Right ventricle myocardium superior (tissue), 1 donor: ENCODE measurements at places on chromosomes 3 and 15. TPM values are rescaled to one million over a fixed set of nuclear protein-coding genes. Genes with fewer than 3 reads are reported as not detected.

DNA sequence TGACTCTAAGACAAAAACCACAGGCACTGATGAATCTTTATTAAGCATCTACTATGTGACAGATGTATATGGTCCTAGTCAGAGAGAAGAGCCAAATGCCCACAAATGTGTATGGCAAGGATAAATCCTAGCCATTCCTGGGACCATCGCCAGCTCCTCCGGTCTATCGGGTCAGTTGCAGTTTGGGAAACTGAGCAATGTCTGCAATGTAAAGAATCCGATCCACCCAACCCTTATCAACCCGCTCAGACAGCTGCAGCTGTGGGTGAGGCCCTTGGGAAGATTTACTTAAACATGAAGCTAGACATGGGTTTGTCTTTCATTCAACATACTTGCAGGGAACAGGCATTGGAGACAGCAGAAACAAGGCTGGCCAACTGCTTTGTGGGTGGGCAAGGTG lies 40.5 kb upstream of the CDV3 start:
- DNase-seq, result no peak

DNA sequence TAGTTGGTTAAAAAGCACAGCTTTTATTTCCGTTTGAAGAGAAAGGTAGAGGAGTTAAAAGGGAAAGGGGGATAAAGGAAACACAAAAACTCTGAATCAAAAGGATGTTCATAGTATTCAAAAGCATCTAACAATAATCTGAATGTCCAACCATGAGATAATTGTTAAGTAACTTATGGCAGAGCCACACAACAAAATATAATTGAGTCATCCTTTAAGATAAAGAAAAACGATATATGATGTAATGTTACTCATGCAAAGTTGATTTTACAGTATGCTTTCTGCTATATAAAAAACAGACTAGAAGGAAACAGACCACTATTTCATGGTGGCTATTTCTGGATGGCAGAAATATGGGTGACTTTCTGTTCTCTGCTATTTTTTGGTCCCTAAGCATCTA lies 3.9 kb downstream of the XPC start:
- DNase-seq, result no peak

FBXW12 gene
- total RNA-seq, result not detected

DNA sequence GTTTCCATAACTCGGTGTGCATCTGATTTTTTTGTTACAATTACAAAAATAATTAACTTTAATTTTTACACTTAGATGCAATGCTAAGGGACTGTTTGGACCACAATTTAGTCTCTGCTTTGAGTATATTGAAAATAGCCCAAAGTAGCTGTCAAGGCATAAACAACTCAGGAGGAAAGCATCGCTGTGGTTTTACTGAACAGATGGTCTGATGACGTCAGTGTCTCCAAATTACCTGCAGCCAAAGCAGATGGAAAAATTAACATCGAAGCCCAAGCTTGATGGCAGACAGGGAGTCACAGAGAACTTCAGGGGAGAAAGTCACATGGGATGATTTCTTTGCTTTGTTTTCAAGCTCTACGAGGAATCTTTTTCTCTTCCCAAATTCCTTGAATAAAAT lies 83.1 kb upstream of the PLCL2 start:
- no peak for DNase-seq

GRCh38 chr15:95598251-95598855 lies 732.1 kb upstream of the NR2F2 start:
- DNase-seq, result no peak

TMC3 gene
- not detected for total RNA-seq

DNA sequence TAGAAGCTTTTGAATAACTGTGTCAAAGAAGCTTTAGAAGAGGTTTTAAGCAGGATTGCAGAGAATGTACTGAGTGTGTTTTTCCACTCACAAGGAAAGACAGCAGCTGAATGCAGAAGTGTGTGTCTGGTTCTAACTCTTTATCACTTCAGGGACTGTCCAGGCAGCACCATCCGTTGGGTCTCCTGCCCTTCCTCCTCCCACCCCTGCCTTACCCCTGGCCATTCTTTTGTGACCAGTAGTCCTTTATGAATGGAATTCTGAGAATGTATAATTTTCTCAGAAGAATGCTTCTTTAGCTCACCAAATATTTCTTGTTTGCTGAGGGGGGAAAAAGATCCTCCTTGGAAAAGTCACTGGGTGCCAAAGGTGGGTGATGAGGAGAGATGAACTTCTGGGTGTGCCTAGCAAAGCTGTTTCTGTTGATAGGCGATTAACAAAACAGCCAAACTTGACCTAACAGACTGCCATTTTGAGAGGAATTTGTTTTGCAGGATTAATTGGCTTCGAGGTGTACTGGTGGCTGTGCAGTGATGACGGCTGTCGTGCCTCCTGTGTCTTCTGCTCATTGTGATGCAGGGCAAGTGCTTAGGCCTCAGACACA lies 70.9 kb downstream of the IGF1R start:
- no peak for DNase-seq

P2RY1 gene
- 9.5 TPM for total RNA-seq

- DNase-seq, result no peak
These were observed 30.1 kb upstream of the TBC1D23 start for GRCh38 chr3:100230710-100231109.

GRCh38 chr3:38121451-38121831 lies 15.5 kb downstream of the ACAA1 start:
- DNase-seq, result peak; percentile 49

MUC4 gene
- not detected for total RNA-seq

RPUSD2 gene
- 10.1 TPM for total RNA-seq

DNA sequence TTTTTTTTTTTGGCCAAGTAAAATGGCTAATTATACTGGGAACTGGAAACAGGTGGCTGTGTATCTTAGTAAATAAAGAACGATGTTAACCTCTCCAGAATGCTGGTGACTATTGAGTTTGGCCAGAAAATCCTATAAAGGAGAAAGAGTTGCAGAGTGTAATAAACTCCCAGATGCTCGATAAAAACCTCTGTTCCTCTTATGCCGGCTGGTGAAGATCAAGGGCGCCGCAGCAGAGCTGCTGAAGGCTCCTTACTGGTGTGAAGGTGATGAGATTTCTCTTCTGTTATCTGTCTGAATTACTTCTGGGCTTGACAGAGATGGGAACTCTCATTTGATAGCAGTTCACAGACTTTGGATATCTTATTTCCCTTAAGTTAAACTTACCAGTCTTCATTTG lies 104.6 kb downstream of the PTPRG start:
- no peak for DNase-seq

DNA sequence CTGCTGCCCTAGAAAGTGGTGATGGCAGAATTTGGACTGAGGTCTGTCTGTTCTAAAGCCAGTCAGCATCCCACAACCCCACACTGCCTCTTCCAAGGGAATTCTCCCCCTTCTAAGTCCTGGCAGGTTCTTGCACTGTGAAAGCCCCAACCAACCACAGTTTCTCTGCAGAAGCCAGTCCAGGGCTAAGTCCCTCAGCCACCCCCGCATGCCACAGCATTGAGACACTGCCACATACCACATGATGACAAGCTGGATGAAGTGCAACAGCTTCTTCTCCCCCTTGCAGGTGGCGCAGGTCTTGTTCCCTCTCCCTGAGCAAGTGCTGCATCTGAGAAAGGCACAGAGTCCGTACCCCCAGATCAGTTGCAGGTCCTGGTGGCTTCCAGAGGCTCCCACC lies 18.6 kb downstream of the SSUH2 start:
- DNase-seq, result no peak

LYZL4 gene
- total RNA-seq, result not detected

UBL7 gene
- total RNA-seq, result 44.6 TPM
